Stimulated activated CD8-positive, alpha-beta memory T cell treated with anti-CD3 and anti-CD28 coated beads, Interleukin-4, amount 100 ng/mL, for 1 hour (primary cell): ENCODE measurements at places on chromosomes 4 and X.

GRCh38 chrX:7378406-7378805 lies 230.5 kb upstream of the PUDP start:
- no peak for DNase-seq

GRCh38 chr4:76882630-76883029 lies 15.3 kb downstream of the SOWAHB start:
- DNase-seq, result no peak

DNA sequence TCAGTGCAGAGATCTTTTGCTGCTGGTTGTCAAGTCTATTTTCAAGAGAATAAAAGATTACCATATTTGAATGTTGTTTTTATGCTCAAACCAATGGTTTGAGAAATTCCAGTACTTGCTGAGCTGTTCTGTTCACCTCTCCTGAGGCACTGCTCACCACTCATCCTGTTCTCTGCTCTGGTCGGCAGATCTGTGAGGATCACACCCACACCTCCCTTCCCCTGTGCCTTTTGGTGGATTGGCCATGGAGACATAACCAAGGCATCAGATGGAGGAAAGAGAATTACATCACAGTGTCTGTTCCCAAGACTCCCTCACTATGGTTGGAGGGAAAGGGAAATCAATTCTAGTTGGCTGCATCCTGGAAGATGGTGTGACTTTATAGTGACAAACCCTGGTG lies 391.6 kb downstream of the ARHGAP24 start:
- no peak for DNase-seq

- DNase-seq, result no peak
Observed at GRCh38 chrX:33909836-33910235, 222.3 kb downstream of the FAM47A start.

- no peak for DNase-seq
Observed at GRCh38 chrX:154603438-154604430, 15.3 kb downstream of the CTAG1B start.

DNA sequence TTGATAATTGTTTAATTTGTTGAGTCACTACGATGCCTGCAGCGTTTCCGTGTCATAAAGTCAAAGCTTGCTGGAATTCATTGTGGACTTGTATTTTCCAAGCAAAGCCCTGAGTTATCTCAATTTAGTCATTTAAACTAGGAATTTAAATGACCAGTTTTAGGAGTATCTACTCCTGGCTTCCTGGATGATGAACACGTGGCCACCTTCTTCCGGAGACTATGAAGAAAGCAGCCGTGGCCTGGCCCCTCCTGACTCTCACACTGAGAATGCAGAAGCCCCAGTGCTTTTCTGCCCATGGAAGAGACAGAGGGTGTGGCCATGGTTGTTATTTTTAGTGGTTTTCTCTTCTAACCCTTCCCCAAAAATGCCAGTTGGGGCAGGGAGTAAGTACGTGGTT lies 250.7 kb upstream of the GATB start:
- DNase-seq, result no peak

GRCh38 chr4:4985844-4986243 lies 33.4 kb downstream of the CYTL1 start:
- DNase-seq, result no peak

DNA sequence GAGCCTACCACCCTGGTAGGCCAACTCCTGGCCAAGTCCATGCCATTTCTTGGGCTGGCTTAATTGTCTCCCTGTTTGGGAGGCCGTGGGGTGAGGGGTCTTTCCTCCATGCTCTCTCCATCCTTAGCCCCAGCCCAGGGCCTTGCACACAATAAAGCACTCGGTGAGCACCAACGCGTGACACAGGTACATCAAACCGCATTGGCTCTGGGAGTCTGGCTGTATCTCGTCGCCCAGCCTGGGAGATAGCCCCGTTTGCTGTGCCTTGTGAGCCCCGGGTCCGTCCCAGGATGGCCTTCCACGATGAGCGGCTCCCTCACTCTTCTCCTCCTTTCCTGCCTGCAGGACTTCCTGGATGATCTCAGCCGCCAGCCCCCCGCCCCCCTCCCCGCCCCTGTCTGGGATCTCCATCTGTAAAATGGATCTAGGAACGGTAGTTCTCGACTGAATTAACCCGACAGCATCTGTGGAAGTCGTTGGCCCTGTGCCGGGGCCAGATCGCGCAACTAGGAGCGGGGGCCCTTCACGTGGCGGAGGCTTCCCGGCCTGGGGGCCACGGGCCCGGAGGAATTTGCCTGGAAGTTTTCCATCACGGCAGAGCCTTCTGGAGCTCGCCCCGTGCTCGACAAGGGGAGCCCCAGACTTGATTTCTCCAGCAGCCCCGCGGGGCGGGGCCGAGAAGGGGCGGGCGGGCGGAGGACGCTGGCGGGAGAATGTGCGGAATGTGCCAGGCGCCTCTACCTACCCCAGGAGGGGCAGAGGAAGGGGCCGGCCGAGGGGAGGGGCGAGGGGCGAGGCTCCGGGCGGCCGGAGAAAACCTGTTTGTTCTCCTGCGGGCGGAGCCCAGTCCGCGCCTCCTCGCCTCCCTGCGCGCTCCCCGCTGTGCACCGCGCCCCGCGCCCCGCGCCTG lies at the start of gene ZNF185:
Gene ZNF185 (plus strand): TSS at position 846 of the 910 bp plus-strand sequence. CDS start 16,423 bp downstream, outside the sequence.
- no peak for DNase-seq

DNA sequence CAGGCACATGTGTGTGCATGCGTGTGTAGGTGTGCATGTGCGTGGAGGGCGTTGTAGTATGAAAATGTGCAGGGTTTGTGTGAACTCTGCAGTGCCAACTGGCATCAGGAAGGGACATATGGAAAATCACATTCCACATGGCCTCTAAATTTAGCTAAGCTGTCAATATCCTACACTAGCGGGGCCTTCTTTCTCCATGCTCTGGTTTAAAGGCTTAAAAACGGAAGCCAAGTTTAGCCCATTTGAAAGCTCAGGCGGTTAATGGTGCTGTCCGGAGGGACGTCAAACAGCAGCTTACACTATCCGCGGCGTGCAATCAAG lies 144.1 kb upstream of the NOCT start:
- DNase-seq, result no peak

DNA sequence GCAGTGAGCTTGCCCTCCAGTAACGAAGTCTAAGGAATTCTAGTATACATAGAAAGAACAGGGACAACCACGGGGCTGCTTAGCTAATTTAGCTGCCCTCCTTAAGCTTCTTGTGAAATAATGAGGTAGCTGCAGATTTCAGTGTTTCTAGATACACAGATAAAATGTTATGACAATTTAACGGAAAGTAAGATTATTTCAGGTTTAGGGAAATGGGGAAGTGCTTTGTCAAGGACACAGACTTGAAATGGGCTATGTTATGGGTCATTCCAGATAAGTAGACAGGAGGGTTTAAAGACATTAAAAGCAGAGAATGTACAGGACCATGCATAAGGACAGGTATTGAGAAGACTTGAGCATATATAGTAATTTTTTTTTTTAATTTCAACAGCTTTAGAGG lies 34.2 kb upstream of the ZNF518B start:
- no peak for DNase-seq

- DNase-seq, result no peak
Observed at GRCh38 chrX:56986138-56986537, 9.2 kb downstream of the SPIN3 start.

DNA sequence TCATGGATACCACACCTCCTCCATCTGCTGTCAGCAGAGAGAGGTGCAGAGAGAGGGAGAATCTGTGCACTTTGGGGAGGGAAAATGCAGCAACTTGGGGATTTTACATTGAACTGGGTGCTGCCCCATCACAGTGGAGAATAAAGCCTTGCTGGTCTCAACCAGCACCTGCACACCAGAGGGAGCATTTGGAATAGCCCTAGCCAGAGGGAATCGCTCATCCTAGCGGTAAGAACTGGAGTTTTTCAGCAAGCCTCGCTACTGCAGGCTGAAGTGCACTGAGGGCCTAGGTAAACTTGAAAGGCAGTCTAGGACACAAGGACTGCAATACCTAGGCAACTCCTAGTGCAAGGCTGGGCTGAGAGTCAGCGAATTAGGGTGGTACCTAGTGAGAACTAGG lies 148.7 kb downstream of the KDR start:
- no peak for DNase-seq

GRCh38 chrX:16975233-16975632 lies 28.8 kb downstream of the REPS2 start:
- DNase-seq, result no peak

- no peak for DNase-seq
Observed at GRCh38 chr4:141657550-141658250, 21.3 kb downstream of the IL15 start.

DNA sequence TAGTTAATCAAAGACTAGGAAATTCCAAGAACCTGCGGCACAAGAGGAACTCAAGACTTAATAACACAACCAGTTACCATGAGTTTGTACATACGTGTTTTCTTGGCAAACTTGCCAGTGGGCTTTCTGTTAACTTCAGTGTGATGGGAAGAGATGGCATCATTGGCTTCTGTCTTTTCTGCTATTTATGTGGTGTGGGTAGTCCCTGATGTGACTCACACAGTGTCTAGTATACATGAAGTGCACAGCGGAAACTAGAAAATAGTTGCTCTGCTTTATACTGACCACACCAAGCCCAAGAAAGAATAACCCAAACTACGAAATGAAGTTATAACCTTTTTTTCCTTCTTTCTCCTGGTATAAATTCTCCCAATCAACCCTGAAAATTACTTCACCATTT lies 24.5 kb downstream of the DAPP1 start:
- DNase-seq, result no peak

- no peak for DNase-seq
Observed at GRCh38 chr4:41512136-41512535, 25.8 kb upstream of the LIMCH1 start.

GRCh38 chr4:8341691-8342090 lies 72.1 kb downstream of the HTRA3 start:
- DNase-seq, result no peak

GRCh38 chrX:147962476-147962875 lies 18.7 kb upstream of the FMR1NB start:
- no peak for DNase-seq

- no peak for DNase-seq
Observed at GRCh38 chr4:47972181-47972580, 44.3 kb downstream of the CNGA1 start.

DNA sequence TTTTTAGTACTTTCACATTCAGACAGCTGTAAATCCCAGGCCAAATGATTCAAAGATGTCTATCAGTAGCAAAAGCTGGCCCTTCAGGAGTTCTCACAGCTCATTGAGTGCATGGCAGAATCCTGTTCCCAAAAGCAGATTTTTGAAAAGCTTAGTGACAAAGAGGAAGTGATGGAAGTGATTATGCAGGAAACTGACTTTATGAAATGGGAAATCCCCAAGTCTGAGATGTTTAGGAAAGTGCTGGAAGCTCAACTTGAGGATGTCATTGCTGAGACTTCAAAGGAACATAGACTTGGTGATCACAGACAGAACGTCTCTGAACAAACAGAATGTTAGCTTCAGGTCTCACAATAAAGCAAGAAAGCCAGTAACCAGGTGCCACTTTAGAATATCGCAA lies 51.0 kb upstream of the CFAP47 start:
- DNase-seq, result no peak

GRCh38 chr4:132683957-132684356 lies 465.1 kb upstream of the PCDH10 start:
- DNase-seq, result no peak

DNA sequence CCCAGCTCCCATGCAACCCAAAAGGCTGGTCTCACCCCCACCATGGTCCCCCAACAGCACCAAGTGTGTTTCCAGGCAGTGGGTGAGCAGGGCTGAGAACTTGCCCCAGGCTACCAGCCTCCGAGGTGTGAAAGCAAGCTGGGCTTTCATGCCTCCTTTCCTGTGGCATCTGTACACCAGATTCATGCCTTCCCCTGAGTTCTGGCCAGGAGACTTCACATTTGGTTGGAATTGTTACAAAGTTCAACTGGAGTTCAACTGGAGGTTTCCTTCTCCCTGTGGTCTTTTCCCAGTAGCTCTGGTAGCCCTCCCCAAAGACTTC lies 77.6 kb upstream of the RAB40AL start:
- no peak for DNase-seq

DNA sequence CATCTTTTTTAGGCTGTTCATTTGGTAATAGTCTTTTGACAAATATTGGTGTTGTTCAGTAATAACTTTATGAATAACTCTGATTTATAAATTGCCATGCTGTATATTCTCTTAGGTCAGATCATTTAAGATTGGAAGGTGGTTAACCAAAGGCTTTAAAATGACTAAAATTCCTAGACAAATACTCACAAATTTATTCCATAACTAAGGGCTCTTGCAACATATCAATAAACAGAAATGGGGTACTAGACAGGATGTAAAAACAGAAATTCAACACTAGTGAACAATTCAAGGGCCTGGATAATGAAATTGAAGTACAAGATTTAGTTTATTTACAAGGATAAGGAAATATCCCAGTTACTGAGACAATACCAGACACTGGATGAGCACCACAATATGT lies 328.6 kb downstream of the PCDH19 start:
- DNase-seq, result no peak

GRCh38 chrX:69133921-69134542 lies 31.2 kb downstream of the PJA1 start:
- DNase-seq, result no peak

- DNase-seq, result no peak
Observed at GRCh38 chrX:87160435-87161010, 357.1 kb upstream of the KLHL4 start.

DNA sequence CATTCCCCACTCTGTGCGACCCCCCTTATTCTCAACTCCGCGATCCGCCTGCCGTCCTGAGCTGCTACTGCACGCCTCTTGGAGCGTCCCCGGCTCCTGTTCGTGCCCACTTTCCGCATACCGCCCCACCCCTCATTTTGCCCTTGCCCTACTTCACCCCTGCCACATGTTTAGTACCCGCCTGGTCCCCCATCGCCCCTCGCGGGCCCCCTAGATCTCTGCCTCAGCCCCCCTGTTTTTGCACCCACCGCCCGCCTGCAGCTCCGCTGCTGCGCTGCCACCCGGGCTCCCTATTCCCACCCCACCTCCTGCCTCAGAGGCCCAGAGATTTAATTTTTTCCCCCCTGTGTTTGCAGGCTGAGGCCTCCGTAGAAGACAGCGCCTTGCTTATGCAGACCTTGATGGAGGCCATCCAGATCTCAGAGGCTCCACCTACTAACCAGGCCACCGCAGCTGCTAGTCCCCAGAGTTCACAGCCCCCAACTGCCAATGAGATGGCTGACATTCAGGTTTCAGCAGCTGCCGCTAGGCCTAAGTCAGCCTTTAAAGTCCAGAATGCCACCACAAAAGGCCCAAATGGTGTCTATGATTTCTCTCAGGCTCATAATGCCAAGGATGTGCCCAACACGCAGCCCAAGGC lies 1.4 kb downstream of the MAGED1 start:
- DNase-seq, result no peak

- no peak for DNase-seq
Observed at GRCh38 chr4:42396752-42397634, at the start of gene SHISA3. Gene SHISA3 (plus strand): TSS chr4:42397488. CDS start chr4:42398057, 569 bp downstream.

GRCh38 chr4:183214912-183215488 lies 105.1 kb downstream of the CLDN22 start:
- DNase-seq, result no peak

GRCh38 chrX:150482537-150483206 lies 85.7 kb upstream of the MTM1 start:
- no peak for DNase-seq

- no peak for DNase-seq
Observed at GRCh38 chr4:182825003-182825402, 92.2 kb downstream of the DCTD start.

DNA sequence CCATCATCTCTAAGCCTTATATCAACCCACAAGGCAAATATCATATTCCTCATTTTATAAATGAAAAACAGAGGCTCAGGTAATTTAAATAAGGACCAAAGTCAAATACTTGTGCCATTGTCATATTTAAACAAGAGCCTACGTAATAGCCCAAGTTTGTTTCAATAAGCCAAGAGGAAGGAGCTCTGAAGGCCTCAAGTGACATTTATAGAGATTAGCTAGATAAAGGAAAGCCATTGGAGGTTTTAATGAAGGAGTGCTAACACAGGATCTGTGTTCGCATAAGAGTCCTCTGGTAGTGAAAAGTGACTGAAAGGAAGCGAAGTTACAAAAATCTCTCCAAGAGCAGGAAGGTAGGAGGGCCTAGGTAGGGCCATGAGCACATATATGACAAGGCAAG lies 384.9 kb upstream of the NOCT start:
- DNase-seq, result no peak
